ENCODE measurements at places on chromosomes 2 and 18. TPM values are rescaled to one million over a fixed set of nuclear protein-coding genes. Genes with fewer than 3 reads are reported as not detected.

DNA sequence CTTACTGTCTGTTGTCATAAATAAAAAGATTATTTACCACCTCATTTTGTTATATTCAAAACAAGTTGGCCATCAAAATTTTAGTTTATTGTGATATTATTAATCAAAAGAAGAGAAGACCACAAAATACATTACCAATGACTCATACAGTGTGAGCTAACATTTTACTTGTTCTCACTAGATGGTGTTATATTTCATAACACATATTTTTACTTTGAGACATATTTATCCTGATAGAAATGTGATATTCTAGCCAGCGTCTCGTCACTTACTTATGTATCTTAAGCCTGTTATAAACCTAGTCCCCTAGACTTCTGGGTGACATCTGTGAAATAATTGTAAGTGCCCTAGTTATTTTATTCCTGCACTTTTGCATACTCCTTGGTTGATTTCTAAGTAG lies 263.2 kb downstream of the CDH7 start:
- no peak for DNase-seq

GRCh38 chr2:43934567-43934966 lies 61.2 kb downstream of the LRPPRC start:
- no peak for DNase-seq

DNA sequence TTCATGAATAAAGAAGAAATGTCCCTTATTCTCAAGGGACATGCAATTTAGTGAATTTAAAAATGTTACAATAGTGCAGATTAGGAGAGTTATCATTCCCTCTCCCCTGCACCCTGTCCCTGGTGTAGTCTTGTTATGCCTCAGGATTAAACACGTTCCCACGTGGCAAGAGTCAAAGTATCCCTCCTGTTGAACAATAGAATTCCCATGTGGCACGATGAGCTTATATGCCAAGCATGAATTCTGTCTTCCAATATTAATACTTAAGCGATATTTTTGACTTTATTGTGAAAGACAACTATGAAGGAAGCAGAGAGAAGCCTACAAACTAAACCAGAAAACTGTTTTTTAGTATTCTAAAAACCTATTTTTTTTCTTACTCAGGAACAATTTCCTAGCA lies 36.7 kb upstream of the SPAG16 start:
- DNase-seq = peak; percentile 49

The TXNDC2 gene
- 0.13 TPM for total RNA-seq

- DNase-seq = no peak
Measured at GRCh38 chr2:100257939-100258338, 64.4 kb downstream of the LONRF2 start.

The SERPINB13 gene
- total RNA-seq = 0.49 TPM

- no peak for DNase-seq
Measured at GRCh38 chr18:39058386-39059000, 1492.9 kb upstream of the CELF4 start.
